ENCODE measurements at places on chromosomes 2 and 18. TPM values are rescaled to one million over a fixed set of nuclear protein-coding genes. Genes with fewer than 3 reads are reported as not detected.

The SMYD5 gene
- 32.3 TPM for total RNA-seq

The FBXO48 gene
- 0.49 TPM for total RNA-seq

The VIT gene
- total RNA-seq: 28.7 TPM

The RBKS gene
- 1.3 TPM for total RNA-seq

The MAL gene
- not detected for total RNA-seq

The GALR1 gene
- not detected for total RNA-seq

The CPLX4 gene
- 0.24 TPM for total RNA-seq

Measured in hair follicle dermal papilla cell (primary cell).